ENCODE measurements at places on chromosomes 12 and 14.

GRCh38 chr12:47868041-47868440 is 36.8 kb downstream of the VDR start:
- no peak for DNase-seq

DNA sequence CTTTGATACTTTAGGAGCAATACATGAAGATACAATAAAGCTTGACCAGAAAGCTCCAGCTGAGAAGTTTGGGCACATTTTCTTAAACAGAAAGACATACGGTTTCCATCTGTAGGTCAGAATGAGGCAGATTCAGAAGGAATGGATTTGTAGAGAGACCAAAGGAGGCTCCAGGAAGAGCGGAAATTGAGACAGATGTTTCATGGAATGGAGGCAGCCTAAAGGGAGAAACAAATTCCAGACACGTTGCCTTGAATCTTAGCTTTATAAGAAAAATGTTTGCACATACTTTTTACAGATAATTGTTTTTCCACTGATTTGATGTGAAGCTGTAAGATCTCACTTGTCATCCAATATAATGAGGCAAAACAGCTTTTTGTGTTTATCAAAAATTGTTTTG is 24.8 kb downstream of the EPYC start:
- peak; percentile 65 for DNase-seq

DNA sequence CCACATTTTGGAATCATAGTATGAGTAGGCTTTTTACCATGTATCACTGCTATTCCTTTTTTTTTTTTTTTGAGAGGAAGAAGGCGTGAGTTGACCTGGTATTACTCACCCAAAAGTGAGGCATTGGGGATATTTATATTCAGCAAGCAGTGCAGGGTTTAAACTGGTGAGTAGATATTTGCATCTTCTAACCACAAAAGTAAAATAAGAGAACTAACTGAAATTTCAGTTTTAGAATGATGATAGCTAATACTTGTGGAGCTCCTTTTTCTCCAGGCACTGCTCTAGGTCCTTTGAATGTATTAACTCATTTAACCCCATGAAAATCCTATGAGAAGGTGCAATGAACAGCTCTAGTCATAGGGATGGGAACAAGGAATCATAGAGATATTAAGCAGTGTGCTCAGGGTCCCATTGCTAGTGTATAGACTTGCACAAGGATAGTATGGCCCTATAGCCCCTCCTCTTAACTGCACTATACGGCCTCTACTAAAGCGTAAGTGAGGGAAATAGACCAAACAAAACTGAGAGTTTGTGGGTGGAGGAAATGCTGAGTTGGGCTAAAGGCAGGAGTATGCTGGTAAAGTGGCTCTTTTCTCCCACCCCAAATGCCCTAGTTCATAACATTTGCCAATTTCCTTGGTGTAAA is 104.3 kb upstream of the MAX start:
- no peak for DNase-seq

GRCh38 chr14:101889898-101890297 is 74.5 kb upstream of the DYNC1H1 start:
- DNase-seq: no peak

GRCh38 chr12:65019696-65020234 is 101.3 kb downstream of the WIF1 start:
- DNase-seq: no peak

GRCh38 chr14:95918466-95918865 is 41.8 kb downstream of the TUNAR start:
- DNase-seq: no peak

- no peak for DNase-seq
These were observed 46.7 kb downstream of the GXYLT1 start for GRCh38 chr12:42097971-42098370.

GRCh38 chr14:93002049-93002448 is 79.1 kb downstream of the CHGA start:
- DNase-seq: no peak

DNA sequence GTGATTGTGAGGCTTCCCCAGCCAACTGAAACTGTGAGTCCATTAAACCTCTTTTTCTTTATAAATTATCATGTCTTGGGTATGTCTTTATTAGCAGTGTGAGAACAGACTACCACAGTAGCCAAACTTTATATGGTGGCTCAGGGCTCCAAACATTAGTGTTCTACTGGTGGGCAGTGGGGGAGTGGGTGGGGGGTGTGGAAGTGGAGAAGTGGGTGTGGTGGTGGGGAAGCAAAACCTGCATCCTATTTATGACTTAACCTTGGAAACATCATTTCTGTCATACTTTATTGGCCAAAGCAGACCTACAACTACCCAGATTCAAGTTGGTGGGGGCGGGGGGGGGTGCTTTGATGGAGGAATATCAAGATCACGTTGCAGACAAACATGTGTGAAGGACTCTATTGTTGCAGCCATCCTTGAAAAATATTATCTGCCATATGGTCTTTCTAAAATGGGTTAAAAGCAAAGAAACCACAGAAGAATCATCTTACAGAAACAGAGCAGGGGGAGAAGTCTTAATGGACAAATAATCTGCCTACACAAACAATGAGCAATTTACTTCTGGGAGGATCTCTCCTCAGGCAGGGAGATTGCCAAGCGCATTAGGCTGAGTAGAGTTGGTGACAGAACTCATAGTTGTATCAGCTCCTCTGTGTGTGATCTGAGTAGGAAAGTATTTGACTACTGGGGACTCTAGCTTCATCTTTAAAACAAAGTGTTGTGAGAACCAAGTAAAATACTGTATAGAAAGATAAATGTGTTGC is 1.4 kb upstream of the PWP1 start:
- no peak for DNase-seq

DNA sequence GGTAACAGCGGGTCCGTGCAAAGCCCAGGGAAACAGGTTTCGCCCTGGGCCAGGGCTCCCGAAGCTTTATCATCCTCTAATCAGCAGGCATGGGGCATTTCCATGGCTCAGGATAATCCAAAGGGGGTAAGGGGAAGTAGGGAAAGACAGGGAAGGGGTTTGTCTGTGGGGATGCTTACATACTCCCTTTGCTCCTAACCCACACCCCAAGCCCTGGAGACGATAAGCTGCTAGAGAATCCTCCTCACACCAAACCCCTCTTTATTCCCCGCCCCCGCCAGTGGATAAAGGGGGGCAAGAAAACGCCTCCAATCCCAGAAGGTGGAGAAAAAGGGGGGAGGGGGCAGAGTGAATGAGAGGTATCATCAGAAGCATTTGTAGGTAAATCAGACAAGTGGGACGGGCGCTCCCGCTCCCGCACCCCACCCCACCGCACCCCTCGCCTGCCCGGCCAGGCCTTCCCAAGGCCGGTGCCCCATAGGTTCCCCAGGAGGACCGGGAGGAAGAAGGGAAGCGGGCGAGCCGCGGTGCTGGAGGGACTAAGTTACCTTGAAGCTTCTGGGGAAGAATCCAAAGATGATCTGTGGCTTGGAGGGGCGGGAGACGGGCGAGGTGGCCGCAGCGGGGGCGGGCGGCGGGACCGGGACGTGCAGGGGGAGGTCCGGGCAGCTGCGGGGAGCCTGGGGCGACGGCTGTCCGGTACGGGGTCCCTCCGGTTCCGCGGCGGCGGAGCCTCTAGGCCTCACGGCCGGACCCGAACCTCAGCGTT is 762 bp downstream of the PPP2R5E start:
- DNase-seq: no peak

DNA sequence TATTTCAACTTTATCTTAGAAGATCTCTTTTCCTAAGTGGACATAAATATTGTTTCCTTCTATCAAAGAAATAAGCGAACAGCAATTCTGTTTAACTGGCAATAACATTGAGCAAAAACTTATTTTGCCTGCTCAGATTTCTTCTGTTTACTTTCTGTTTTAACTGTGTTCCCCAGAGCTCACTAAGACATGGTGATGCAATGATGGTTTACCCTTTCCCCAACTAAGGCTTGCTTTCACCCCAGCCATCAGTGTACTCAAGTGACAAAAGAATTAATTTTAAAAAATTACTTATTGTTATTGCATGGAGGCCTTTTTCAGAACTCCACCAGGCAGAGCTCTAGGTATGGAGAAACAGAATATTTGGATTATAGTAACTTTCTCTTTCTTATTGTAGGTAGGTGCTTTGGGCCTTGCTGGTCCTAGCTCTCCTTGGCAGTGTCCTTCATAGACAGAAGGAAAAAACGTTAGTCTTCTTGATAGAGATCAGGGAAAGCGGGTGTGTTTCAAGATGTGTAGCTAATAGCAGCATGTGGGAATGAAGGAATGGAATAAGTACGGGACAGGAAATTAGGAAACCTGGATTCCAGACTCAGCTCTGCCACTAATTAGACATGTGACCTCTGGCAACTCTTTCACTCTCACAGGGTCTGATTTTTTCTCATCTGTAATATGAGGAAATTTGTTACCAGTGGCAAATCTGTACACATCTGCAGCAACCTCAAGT is 14.6 kb upstream of the DDHD1 start:
- peak; percentile 35 for DNase-seq

DNA sequence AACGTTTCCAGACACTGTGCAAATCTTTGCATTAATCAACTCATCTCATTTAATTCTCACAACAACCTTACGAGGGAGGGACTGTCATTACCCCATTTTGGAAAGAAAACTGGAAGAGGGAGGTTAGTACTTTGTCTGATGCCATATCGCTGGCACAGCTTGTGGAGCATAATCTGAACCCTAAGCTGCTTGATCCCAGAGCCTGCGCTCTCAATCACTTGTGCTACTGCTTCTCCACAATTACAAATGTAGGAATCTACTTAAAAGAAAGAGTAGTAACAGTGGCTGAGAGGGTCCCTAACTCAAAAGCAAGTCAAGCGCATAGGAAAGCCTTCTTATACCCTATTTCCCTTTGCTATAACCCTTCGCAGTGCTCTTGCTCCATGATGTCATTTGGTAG is 3.2 kb downstream of the EFS start:
- no peak for DNase-seq

- no peak for DNase-seq
These were observed 65.1 kb downstream of the ITPR2 start for GRCh38 chr12:26767865-26768264.

GRCh38 chr12:38138225-38139221 is 178.1 kb upstream of the ALG10B start:
- peak; percentile 16 for DNase-seq

DNA sequence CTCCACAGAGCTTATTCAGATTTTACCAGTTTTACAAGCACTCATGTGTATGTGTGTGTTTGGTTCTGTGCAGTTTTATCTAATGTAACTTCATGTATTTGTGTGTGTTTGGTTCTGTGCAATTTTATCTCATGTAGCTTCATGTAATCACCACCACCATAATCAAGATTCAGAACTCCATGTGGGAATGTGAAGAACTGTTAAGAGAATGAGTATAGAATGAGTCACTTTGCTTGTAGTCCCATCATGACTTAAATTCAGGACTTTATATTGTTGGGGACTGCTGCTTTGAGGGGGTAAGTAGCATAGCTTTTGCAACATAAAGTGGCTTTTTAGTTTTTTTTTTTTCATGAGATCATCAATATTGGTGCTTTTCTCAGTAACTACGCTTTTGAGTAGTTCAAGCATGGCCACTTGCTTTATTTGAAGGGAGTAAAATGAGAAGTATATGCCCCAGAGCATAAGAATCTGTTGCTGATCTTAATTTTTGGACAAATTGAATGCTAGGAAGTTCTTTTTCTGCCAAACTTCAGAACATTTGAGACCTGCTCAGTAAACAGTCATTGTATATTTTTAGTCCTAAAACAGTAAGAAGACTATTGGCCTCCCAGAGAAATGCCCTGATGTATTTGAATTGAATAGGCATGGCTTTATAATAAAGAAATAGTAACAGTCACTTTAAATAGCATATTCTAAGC is 28.8 kb downstream of the PROX2 start:
- peak; percentile 43 for DNase-seq

GRCh38 chr14:37340353-37340752 is 142.6 kb downstream of the MIPOL1 start:
- DNase-seq: no peak

DNA sequence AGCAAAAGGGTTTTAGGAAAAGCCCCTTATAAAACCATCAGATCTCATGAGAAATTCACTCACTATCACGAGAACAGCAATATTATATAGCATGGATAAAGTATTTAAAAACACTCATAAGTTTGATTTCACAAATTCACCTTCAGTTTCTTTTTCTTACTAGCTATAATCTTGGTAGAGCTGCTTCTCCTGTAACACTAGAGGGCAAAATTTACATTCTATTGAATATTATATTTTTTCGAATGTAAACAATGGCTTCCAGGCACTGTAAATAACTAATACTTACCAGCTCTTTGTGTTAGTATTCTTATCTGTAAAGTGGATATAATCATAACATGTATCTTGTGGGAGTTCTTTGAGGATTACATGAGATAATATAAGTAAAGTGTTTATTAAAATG is 259.6 kb downstream of the CCER1 start:
- no peak for DNase-seq

DNA sequence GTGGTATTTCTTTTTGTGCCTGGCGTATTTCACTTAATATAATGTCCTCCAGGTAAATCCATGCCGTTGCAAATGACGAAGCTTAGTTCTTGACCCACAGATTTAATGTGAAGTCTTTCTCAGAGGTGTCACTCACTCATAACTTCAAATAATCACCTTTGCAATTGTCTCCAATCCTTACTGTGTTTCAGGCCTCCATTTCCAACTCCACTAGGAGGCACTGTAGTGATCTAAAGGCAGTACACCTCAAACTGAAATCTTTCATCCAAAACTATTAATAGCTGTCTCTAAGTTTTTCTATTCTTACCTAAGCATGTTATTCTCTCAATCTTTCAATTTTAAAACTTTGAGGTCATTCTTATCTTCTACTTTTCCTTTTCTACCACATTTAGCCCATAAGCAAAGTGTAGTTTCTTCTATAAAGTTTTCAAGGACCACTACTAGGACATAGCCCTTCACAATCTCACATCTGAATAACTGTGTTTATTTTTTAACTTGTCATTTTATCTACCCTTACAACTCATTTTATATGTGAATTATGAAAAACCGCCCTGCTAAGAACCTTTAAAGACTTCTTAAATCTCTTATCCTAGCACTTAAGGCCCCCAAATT is 25.5 kb upstream of the FBXO34 start:
- DNase-seq: no peak

DNA sequence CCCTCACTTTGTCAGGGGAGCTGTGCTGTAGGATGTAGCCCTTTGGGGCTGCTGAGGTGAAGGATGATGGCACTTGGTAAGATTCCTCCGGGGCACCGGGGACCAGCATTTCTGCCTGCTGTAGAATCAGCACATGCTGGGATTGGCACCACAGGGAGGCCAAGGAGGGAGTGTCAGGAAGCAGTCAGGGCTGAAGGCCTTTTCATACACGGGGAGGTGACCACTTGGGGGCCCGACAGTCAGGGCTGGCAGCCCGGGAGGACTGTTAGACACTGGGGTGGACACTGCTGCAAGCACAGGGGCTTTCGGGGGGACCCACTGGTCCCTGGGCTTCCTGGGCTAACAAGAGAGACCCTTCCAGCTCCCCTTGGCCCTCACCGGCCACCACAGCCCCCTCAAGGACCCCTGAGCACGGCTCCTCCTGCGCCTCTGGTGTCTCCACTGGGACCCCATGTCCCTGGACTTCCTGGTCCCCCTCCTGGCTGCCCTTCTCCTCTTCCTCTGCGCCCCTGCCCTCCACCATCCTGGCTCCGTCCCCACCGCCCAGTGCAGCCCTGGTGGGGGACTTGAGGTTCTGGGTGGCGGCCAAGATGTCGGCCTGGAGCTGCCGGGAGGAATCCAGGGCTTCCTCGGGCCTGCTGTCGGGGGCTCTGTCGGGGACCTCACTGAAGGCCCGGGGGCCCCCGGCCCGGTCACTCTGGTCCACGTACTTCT is 6.5 kb downstream of the TMEM119 start:
- DNase-seq: no peak
